ENCODE measurements at places on chromosomes 2 and 18.

DNA sequence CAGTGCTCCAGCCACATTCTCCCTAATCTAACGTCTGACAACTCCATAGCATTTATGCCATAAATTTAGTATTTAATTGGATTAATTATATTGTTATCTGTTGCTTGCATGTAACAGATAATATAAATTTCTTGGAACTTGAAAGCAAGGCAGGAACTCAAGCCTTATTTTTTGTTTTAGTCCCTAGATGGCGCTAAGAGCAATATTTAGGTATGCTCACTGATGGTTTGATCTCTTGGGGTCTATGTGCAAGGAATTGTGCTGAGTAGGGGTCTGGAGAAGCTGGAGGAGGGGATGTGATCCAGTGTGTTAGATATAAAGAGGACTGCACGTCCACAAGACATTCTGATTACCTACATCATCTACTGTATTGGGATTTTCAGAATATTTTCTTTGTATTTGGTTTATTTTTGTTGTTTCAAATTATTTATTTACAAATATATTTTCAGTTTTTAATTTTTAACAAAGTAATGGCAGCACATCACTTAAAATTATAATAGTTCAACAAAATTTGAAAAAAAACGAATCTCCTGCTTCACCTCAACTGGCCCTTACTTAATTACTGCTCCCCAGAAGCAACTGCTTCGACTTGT lies 32.8 kb downstream of the KATNAL2 start:
- DNase-seq = no peak

DNA sequence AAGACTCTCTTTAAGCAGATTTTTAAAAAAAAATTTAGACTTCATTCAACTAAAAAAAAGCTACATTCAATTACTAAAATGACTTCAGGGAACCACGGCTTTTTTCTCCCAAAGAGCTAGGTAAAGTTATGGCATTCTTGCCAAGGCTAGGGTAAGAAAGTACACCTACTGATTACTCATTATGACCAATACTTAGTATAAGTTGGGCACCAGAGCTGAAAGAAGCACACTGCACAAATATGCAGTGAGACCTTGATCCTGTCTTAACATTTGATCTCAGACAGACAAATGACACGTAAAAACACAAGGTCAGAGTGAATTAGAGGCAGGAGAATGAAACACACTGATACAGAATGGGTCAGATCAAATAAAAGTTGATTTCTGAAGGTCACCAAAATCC lies 88.7 kb downstream of the THADA start:
- no peak for DNase-seq

GRCh38 chr2:3051266-3051665 lies 326.4 kb downstream of the EIPR1 start:
- no peak for DNase-seq

DNA sequence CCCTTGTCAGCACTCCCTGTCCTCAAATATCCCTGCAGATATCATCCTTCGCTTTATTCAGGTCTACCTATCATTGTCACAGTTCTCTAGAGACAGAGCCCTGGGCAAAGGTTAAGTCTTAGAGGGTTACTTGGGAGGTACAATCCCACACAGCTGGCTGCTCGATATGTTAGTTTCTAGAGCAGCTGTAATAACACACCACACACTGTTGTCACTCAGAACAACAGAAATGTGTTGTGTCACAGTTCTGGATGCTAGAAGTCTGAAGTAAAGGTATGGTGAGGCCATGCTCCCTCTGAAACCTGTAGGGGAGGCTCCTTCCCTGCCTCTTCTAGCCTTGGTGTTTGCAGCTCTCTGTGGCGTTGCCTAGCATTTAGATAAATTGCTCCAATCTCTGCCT lies 9.9 kb upstream of the RAPGEF4 start:
- no peak for DNase-seq

DNA sequence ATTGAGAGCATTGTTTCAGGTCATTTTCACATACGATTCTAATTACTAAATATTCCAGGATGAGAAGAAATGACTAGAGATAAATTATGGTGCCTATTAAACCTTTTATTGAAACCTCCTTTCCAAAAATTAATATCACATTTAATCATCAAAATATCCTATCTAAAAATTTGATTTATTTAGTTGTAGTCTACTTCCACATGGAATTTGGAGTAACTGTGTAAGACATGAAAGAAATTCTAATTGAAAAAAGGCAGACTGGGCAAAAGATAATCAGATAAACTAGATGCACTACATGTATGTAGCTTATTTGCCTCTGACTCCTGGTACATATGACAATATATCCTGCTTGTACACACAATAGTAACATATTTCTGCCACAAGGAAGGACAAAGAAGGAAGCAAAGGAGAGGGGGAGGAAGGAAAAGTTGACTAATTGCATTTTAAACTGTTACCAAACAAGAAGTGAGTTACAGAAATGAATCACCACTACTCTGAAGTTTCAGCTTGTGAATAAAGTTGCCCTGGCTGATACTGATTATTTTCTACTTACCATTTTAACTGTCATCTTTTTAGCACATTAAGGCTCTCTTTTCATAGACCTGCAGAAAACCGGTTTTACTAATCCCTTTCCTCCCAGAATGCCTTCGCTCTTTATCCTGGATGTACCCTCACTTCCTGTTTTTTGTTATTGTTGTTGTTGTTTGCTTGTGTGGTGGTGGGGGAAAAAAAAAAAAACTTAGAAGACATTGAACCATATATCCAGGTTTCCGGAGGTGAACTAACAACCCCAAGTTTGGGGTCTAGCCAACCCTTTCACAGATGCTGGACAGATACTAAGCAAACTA lies 28.4 kb downstream of the NRXN1 start:
- DNase-seq = no peak

DNA sequence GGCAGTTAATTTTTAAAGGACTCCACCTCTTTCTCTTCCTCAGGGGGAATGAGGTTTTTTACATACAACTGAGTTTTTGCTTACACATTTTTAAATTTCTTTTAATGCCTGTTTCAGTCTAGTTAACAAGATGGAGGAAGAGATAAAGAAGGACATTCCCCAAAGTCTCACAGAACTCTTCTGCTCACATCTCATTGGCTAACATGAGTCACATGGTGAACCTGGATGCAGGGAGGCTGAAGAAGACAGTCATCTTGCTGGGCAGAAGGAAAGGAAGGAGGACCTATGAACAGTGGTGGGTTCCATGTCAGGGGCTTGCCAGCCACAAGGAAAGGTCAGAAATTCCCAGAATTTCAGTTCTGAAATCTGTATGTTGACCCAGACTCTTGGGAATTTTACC lies 10.4 kb upstream of the ST8SIA5 start:
- DNase-seq = no peak
